ENCODE measurements at places on chromosomes 4 and X.

DNA sequence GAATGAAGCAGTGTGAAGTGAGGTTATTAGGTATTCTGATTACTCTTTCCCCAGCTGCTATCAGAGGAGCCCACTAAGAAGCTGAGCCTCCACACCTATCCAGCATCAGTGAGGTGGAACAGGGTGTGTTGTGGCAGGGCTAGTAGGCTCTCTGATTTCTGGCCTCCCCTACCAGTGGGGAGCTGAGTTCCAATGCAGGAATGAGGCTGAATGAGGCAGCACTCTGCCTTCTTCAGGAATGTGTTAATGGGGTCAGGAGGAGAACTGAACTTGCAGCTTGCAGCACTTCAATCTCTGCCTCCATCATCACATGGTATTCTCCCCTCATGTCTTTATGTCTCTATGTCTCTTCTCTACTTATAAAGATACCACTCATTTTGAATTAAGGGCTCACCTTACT lies 26.9 kb downstream of the SOX3 start:
- no peak for DNase-seq

DNA sequence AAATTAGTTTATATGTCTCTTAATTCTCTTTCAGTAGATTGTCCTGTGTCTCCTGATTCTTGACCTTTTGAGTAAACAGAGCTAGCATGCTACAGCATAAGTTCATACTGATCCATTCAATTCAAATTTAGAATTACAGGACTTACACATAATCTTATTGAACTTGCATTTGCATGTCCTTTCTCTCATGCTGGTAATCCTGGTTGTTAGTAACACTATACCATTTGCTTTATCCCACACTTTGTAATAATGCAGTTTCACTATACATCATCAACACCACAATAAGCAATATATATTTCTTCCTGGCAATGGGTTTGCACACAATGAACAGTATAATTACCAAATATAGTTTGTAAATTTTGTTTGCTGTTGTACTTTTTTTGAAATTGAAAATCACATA lies 937.2 kb upstream of the GRID2 start:
- DNase-seq = no peak

DNA sequence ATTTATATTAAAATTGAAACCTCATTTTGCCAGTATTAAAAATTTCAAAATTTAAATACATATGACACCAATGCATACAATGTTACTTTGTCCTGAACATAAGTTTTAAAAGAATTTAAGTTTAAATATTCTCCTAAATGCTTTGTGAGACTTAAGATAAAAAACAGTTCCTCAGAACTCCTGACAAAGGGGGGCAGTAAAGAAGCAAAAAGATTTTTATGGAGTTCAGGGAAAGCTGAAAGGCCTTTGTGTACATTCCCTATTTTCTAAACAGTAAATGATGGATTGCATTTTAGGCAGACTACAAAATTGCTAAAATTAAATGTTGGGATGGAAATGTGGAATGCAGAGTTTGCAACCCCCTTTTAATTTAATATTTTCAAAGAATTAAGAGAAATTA lies 81.7 kb downstream of the SNCA start:
- DNase-seq = no peak

DNA sequence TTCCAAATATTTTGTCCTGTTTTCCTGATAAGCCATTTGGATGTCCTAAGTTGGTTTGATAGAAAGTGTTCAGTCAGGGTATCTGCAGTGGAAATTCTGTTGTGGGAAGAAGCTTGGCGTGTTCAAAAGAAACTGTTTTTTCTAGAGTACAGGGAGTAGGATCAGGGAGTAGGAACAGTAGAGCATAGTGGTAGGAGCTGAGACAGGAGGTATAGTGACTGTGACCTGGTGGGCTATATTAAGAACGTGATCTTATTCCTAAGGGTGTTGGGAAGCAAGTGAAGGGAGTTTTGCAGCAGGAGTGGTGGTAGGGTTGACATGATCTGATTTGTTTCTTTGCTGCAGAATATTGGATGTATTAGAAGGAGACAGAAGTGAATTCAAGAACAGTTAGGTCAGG lies 348.2 kb downstream of the BMPR1B start:
- DNase-seq = no peak

DNA sequence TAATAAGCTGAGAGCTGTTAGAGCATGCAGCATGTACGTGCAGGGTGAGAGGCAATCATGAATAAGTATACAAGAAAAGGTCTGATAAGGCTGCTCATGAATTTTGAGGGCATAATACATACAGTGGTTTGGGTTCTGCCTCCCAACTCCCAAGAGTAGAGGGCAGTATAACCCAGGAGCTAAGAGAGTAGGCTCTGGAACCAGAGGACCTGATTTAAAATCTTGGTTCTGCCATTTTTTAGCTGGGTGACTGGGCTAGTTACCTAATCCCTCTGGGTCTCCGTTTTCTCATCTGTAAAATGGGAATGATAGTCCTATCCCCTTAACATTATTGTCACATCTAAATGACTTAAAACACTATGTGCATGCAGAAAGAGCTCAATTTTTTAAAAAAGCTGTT lies 85.3 kb downstream of the LNX1 start:
- DNase-seq = no peak

DNA sequence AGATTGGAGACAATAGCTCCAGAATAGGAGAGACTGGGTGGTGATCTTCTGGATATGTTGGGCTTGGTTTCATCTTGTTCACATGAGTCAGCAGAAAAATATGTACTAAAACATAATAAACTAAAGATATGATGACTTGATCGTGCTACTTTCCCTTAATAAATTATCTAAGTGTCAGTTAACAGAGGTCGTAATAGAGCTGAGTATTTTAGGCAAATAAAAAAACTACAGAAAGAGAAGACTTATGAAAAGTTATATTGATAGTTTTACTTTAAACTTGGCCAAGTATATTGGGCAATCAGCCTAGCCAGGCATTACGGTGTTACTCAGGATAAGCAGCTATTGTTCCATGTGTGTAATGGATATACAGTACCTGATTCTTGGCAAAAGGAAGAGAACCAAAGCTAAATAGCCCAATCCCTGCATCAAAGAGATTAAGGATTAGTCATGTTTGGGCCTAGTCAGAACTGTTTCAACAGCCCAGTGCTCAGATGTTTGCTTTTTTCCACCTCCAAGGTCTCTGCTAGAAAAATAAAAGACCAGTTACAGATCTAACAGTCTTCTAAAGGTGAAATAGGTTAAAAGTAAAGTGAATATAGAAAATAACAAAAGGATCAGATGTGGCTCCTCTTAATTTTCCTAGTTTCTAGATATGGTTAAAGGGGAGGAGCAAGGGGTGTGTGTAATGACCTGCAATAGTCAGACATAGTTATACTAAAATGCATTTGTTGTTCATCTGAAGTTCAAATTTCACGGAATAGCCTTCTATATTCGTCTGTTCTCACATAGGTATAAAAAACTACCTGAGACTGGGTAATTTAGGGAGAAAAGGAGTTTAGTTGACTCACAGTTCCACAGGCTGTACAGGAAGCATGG lies 262.6 kb downstream of the ADGRL3 start:
- peak; percentile 61 for DNase-seq

DNA sequence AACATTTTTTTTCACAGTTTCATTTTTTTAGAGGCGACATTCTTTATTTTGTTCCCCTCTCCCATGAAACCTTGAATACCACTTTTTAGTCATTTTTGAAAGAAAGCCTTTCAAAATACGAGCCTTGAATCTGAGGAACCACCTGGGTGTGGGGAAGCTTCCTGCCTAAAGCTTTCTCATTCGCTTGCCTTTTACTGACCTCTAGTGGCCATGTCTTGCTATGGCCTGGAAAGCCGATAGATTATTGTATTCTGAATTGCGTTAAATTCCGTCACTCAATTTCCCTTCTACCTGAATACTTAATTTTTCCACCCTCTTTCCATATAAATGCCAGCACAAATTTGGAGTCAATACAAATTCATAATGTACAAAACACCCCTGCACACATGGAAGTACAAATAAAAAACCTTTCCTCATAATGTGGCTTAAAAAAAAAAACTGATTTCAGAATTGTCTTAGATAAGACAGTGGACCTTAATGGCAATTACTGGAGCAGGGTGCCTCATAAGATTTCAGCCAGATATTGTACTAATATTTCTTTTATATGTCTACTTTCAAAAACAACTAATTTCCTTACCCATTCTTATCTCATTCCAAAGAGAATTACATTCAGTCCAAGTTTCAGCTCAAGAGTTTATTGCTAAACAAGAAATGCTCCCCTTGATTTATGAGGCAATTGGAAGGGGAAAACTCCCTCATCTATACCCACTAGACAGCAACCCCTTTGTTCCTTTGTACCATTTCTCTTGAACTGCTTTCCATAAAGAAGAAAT lies 217.9 kb downstream of the CENPC start:
- peak; percentile 57 for DNase-seq

DNA sequence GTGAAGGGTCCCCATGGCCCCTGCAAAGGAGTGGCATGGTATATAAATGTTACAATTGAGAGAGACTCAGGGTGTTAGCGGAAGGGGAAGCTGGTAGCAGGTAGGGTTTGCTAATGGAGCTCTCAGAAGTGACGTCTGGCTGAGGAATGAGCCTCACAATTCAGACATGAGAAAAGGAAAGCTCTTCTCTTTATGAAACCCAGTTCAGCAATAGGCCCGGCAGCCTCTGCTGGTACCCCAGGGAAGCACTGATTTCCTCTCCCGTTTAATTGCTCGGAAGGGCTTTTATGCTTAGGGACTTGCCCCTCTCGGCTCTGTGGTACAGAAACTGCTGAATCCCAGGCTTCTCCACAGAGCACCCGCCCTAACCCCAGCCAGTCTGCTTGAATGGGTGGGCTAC lies 19.4 kb upstream of the AFAP1 start:
- no peak for DNase-seq

DNA sequence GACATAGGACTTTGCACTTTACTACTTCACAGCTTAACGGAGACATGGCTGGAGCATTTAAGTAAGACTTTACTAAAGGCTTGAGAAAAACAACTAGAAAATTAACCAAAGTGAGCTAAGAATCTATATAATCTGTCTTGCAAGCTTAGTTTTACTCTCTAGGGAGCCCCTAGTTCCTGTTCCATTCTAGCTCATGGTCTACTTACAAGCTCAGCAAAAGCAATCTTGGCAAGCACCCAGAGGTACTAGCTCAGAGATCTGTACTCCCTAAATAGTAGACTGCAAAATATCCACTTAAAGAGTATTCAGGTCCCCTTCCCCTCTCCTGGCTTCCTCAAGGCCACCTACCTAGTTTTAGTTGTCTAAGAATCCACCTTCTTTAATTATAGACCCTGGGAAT lies 469.0 kb downstream of the IDS start:
- DNase-seq = no peak

DNA sequence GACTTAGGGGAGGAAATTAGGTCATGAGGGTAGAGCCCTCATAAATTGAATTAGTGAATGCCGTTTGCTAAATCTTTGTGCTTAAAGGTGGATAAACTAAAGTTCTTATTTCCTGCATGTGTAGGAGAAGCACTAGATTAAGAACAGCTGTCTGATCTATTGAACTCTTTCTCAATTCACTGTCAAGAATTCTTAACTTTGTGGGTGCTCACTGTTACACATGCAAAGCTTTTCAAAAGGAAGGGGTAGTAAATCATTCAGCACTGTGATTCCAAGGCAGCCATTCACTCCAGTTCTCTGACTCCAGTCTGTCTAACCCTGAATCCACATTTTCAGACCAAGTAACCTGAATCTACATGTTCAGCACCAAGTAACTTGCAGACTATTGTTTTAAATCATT lies 1520.1 kb downstream of the PCDH18 start:
- no peak for DNase-seq

DNA sequence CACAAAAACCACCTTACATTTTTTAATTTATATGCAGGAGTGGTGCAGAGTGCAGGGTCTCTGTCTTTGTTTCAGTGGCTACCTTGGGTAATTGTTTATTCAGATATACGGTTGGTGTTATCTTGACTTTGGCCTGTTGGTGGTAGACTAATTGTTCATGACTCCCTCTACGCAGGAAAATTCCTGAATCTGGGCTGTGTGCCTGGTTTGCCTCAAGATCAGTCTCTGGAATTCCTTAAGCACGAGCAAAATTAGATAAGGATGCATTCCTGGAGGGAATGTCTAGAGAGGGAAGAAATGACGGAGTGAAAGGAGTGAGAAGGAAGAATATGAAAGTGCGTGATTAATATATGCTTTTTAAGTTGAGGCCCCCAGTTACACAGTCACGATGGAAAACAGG lies 576.9 kb upstream of the PCDH10 start:
- no peak for DNase-seq

DNA sequence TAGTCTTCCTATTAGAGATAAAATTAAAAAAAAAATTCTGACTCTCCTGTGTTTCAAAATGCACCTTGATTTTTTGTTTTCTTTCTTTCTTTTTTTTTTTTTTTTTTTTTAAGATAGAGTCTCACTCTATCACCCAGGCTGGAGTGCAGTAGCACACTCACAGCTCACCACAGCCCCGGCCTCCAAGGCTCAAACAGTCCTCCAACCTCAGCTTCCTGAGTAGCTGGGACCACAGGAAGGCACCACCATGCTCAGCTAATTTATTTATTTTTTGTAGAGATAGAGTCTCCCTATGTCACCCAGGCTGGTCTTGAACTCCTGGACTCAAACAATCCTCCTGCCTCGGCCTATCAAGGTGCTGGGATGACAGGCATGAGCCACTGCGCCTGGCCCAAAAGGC lies 41.1 kb upstream of the TMEM184C start:
- no peak for DNase-seq

GRCh38 chrX:82534086-82534597 lies 973.9 kb upstream of the POU3F4 start:
- no peak for DNase-seq

GRCh38 chr4:143713553-143713952 lies 13.1 kb upstream of the FREM3 start:
- no peak for DNase-seq

- no peak for DNase-seq
These were observed 423.1 kb upstream of the INTU start for GRCh38 chr4:127209580-127210095.

DNA sequence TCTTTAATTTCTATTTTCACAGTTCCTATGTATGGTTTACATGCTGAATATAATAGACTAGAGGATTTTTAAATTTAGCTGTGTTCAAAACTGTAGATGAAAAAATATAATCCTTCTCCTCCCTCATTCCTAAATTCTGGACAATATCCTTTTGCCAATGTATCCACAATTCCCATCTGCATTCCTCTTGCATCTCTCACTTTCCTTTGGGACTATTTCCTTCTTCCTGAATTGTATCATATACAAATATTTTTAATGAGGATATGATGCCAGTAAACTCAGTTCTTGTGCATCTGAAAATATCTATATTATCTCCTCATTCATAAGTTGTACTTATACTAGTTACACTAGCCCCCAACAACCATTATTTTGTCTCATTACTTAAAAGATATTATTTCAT lies 46.7 kb downstream of the DDX60L start:
- DNase-seq = no peak

- DNase-seq = no peak
These were observed 63.8 kb downstream of the DLG3 start for GRCh38 chrX:70508296-70508911.

Data from A549 (cell line).